Immature natural killer cell (primary cell): ENCODE measurements at places on chromosomes 1 and 21. TPM values are rescaled to one million over a fixed set of nuclear protein-coding genes. Genes with fewer than 3 reads are reported as not detected.
A peak's percentile ranks its signal among the peaks of the same experiment; 100 is the strongest.

Gene NBPF6
- polyA plus RNA-seq: not detected

Gene FCGR3B
- polyA plus RNA-seq: 14.9 TPM

Gene C8A
- polyA plus RNA-seq: not detected

DNA sequence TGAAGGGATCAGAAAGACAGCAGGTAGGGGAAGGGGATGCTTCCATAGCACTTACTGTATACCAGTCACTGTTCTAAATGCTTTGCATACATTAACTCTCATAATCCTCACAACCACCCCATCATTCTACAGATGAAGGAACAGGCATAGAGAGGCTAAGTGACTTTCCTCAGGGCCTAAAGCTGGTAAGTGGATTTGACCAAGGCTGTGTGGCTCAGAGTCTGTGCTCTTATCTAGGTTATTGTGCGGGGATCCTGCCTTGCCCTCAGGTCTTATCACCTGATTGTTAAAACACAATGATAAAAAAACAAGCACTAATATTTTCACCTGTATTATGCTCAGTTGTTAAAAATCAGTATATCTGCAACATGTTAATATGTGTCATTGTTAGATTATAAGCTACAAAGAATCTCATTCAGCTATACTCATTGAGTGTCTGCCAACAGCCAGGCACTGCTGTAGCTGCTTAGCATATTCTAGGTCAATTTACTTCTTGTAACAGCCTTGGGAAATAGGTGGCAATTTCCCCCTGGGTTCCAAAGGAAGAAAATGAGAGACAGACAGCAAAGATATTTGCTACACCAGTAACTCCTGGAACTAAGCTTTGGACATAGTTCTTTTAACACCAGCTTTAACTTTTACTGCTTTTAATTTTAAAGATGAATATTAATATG is 38.6 kb upstream of the RBM15 start:
- no peak for DNase-seq
- no peak overlapping the region for H3K4me3 ChIP-seq
- no peaks in the 10 kb centered on the region for H3K4me1 ChIP-seq
- H3K27me3 ChIP-seq: peaks cover 2% of the 10 kb centered on the region
- H3K27ac ChIP-seq: no peak overlapping the region

DNA sequence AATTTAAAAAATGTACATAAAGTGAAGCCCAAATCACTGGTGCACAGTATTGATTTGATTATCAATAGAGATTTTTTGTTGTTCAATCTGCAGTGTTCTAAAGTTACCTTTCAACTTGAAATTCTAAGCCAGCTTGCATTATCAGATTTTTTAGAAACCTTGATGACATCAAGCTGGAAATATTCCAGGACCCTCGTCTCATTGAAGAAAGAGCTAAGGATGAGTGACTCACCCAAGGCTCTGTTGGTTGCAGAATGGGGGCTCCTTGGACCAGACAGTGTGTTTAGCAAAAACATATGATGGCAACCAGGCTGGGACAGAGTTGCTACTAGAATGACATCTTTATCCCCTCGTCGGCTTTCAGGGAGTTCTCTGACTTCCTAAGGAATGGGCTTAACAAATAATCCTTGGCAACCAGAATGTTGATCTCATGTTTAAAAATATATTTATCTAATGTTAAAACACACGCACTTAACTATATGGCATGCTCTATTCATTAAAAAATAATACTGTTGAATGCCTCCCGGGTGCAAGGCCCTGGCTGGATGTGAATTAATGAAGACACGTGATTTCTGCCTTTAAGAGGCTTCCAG is 79.7 kb downstream of the RUNX3 start:
- H3K27ac ChIP-seq: peak overlapping the region; percentile 64
- H3K4me3 ChIP-seq: peak overlapping the region; percentile 3
- H3K4me1 ChIP-seq: peaks cover 61% of the 10 kb centered on the region
- no peak for DNase-seq

- H3K27me3 ChIP-seq: no peaks in the 10 kb centered on the region
- H3K4me1 ChIP-seq: peaks cover 4% of the 10 kb centered on the region
- no peak for DNase-seq
Measured at GRCh38 chr1:192564099-192564498, 11.5 kb upstream of the RGS1 start.

DNA sequence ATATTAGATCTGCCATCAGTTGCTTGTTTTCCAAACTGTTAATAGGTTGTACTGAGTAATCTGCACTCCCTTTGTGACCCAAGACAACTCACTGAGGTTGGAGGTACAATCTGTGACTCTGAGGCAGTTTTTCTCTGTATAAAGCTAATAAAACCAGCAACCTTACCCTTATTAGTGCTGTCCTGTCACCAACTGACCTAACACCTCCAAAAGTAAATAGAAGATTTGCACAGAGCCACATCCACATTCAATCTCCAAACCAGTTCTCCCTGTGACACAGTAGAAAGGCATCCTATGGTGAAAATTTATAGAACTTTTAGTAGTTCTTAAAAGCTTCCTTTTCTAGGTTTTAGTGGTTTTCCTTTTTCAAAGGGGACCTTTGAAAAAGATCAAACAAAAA is 140.4 kb upstream of the ADGRL2 start:
- H3K4me3 ChIP-seq: no peak overlapping the region
- DNase-seq: no peak
- H3K36me3 ChIP-seq: no peaks in the 10 kb centered on the region
- H3K27ac ChIP-seq: no peak overlapping the region
- H3K27me3 ChIP-seq: no peaks in the 10 kb centered on the region
